ENCODE measurements at places on chromosomes 7 and 10.

- DNase-seq, result no peak
Observed at GRCh38 chr10:84665883-84666463, 337.6 kb downstream of the CCSER2 start.

GRCh38 chr7:26743205-26743604, 121.2 kb downstream of the SKAP2 start:
- no peak for DNase-seq

GRCh38 chr7:111527545-111527944, 34.7 kb downstream of the IMMP2L start:
- no peak for DNase-seq

DNA sequence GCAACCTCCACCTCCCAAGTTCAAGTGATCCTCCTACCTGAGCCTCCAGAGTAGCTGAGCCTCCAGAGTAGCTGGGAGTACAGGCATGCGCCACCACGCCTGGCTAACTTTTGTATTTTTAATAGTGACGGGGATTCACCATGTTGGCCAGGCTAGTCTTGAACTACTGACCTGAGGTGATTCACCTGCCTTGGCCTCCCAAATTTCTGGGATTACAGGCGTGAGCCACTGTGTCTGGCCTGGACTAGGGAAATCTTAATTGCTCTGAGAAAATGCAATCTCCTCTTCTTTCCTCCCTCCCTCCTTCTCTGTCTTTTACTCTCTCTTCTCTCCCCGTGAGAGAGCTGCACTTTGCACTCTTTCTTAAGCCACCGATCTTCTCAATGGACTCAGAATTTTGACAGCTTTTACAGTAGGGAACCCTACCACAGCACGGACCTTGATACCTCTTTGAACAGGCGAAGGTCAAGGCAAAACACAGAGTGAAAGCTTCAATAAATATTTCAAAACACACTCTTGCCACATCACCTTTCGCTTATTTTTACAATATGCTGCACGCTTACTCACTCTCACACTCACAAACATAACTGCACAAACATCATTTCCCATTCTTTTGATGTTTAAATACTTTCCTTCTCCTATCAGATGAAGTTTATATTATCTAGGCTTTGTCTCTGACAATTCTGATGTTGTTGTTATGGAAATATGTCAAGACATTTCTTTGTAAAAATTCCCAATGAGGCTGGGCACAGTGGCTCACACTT, 173.4 kb upstream of the NRP1 start:
- no peak for DNase-seq

DNA sequence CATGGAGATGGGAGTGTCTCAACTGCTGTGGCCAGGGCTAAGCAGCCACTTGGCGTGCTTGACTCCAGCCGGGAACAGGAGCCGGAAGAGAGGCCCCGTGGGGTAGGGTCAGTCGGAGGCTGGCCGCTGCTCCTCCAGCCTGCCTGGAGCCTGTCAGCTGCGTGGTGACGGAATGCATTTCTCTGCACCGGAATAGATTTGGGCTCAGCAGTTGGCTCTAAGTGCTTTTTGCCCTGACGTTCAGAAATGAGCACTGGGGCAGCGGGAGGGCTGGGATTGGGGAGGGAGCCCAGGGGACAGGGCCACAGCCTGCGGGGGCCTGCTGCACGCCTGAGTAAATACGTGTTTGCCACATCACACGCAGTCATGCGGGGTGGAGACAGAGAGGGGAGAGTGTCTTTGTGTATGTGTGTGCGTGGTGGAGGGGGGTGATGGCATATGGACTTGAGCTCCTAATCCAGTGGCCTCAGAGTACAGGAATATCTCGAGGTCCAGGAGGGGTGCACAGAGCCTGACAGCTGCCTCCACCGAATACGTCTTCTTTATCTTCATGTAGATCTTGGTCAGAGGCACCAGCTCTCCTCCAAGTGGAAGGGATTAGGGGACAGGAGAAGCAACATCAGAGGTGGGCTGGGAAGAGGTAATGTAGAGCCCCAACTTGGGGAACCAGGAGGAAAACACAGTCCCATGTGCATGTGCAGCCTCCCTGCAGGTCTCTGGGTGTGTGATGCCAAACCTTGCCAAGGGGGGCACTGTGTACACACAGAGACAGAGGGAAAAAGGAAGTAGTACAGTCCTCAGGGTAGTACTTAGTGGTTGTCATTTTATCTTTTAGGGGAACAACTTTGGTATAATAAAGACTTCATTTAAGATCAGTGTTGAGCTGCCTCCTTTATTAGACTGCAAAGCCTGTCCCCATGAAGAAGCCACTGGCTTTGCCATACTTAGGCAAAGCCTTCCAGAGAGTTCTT, 151.4 kb downstream of the CDH23 start:
- no peak for DNase-seq

- DNase-seq, result no peak
Observed at GRCh38 chr10:11446133-11446532, 165.3 kb downstream of the USP6NL start.

DNA sequence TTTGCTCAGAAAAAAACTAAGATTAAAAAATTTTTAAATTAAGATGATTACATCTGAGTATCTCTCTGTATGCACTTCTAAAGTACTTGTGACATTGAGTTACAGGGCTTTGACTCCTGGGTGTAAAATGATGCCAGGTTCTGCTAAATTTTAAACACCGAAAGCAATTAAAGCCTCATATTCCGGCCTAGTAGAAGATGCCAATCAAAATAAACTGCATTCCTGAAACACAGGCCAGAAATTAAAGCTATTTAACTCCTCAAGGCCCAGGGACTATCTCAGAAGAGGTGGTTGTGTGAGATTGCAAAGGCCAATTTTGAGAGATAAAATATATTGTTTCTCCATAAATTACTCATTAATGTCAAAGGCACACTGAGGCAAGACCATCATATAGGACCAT, 388.3 kb downstream of the KIF20B start:
- no peak for DNase-seq

DNA sequence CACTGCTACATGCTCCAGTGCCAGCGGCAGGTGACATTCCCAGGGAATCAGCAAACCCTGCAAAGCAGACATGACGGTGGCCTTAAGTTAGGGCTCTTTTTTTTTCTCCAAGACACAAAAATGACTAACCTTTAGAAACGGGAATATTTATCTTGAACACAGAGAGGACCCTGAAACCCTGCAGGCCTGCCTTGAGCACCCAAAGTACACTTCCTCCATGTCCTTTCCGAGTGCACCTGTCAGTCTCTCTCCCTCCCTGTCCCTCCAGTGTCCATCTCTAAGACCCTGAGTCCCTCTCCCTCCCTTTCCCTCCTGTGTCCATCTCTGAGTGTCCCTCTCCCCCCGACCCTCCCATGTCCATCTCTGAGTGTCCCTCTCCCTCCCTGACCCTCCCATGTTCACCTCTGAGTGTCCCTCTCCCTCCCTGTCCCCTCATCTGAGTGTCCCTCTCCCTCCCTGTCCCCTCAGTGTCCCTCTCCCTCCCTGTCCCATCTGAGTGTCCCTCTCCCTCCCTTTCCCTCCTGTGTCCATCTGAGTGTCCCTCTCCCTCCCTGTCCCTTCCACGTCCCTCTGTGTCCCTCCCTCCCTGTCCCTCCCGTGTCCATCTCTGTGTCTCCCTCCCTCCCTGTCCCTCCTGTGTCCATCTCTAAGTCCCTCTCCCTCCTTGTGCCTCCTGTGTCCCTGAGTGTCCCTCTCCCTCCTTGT, 51.2 kb upstream of the CAMK2B start:
- DNase-seq, result no peak

DNA sequence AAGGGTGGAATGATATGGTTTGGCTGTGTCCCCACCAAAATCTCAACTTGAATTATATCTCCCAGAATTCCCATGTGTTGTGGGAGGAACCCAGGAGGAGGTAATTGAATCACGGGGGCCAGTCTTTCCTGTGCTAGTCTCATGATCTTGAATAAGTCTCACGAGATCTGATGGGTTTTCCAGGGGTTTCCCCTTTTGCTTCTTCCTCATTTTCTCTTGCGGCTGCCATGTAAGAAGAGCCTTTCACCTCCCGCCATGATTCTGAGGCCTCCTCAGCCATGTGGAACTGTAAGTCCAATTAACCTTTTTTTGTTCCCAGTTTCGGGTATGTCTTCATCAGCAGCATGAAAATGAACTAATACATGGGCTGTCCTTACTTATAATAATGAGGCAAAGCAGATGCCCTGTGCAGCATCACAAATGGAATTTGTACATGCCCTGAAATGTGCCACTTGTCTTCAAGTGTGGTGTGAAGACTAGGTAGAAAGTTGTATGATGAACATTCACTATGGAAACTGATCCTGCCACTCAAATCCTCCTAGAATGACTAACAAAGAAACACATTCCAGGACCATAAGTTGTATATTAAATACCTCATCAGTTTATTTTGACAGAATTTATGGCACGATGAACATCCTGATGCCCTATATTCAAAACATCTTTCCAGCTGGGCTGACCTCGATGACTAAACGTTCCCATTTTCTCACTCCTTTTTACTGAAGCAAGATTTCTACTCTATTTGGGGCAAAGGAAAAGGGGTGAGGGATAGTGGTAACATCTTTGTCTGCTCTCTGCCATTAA, 122.8 kb upstream of the CTTNBP2 start:
- DNase-seq, result no peak

- no peak for DNase-seq
Observed at GRCh38 chr7:4738711-4739527, 36.5 kb upstream of the AP5Z1 start.

DNA sequence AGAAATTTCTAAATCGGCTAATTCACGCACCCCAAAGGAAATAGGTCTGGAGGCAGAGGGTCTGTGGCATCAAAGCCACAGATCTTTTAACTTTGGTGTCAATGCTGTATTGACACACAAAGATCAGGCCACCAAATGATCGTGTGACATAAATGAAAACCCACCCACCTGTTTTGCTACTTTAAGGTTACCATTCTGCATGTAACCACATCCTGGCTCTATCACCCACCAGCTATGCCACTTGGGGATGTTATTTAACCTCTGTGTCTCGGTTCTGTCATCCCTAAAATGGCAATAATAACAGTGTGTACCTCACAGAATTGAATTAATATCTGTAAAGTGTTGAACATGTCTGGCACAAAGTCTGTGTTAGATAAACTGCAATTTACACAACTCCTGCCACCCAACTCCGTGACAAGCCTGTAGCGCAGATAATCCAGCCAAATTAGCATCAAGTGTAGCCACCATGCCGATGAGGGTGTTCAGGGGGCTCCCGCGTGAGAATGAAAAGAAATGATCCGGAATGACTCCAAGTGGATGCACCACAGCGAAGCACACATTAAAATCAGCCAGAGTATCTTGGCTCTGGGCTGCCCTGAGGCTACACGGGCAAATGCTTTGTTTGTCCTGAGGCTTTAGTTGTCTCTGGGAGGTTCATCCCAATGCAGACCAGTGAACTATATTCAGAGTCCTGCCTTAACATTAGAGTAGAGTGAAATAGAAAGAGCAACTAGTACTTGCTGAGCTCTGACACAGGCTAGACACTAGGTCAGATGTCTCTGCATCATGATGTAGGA, 158.4 kb upstream of the NEBL start:
- no peak for DNase-seq

GRCh38 chr10:125980521-125981035, 84.2 kb downstream of the FANK1 start:
- DNase-seq, result peak; percentile 24

DNA sequence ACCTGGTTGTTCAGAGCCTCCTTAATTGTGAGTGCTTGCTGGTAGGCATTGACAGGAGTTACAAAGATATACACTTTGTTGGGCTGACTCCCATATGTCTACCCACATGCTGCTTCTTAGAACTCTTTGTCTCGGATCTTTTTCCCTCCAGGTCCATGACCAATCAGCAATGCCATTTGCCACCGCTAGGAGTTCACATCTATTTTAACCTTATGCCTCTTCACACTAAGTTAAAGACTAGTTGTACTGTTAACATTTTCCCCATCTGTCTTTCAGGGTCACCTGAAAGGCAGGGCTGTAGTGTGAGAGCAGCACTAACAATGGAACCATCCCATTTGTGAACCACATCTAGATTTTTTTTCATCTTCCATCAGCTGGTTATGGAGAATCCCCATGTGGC, 226.7 kb upstream of the NPY start:
- DNase-seq, result no peak

- DNase-seq, result no peak
Observed at GRCh38 chr7:81053623-81054022, 134.8 kb upstream of the SEMA3C start.

GRCh38 chr7:49773936-49774458, 559 bp downstream of the VWC2 start:
- no peak for DNase-seq

GRCh38 chr10:78780551-78780961, 288.2 kb upstream of the ZMIZ1 start:
- DNase-seq, result no peak

- DNase-seq, result no peak
Observed at GRCh38 chr7:128071376-128071775, 40.1 kb upstream of the LRRC4 start.

GRCh38 chr10:119405520-119405807, 137.1 kb downstream of the RGS10 start:
- no peak for DNase-seq

DNA sequence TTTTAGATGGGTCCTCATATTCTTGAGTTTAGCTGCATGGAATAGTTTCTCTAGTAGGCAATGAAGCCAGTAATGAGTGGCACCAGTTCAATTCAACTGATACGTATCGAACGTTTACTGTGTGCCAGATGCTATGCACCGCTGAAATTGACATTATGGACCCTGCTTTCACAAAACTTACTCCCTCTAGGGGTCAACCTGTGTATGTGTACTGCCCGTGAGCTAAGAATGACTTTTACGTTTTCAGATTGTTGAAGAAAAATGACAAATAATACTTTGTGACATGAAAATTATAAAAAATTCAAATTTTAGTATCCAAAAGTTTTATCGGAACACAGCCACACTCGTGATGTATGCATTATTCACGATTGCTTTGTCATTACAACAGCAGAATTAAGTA, 95.5 kb downstream of the ZMYND11 start:
- no peak for DNase-seq

DNA sequence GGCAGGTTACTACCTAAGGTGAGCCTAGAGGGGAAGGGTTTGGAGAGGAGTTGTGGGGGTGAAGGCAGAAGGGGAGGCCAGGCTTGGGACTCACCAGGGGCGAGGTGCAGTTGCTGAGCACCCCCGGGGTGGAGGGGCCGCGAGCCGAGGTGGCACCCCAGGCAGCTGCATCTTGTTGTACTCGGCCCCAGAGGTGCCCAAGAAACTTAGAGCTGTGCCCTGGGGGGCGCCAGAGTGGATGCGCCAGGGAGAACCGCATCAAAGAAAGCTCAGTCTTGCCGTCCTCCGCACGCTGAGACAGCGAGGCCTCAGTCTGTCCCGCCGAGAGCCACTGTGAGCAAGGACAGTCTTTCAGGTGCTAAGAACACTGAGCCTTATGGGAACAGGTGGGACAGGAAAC, 7.4 kb downstream of the ATG9B start:
- no peak for DNase-seq

- no peak for DNase-seq
Observed at GRCh38 chr7:130144312-130145171, 60.7 kb downstream of the TMEM209 start.

GRCh38 chr10:46171661-46172060, 115.1 kb upstream of the ANTXRL start:
- DNase-seq, result no peak

- no peak for DNase-seq
Observed at GRCh38 chr7:3493499-3493898, 192.4 kb downstream of the SDK1 start.

GRCh38 chr7:20440472-20441105, 109.9 kb downstream of the ITGB8 start:
- no peak for DNase-seq

- DNase-seq, result no peak
Observed at GRCh38 chr10:125479059-125479458, 203.9 kb downstream of the TEX36 start.

- DNase-seq, result peak; percentile 88
Observed at GRCh38 chr10:125057158-125058001, 103.0 kb downstream of the CTBP2 start.

- DNase-seq, result peak; percentile 37
Observed at GRCh38 chr7:78151229-78151628, 352.7 kb downstream of the PHTF2 start.

Measured in caudate nucleus (tissue), 63 donors.